T-helper 1 cell (primary cell): ENCODE measurements at places on chromosomes 4 and X.
A peak's percentile ranks its signal among the peaks of the same experiment; 100 is the strongest.

- no peak for DNase-seq
Observed at GRCh38 chr4:23476515-23477090, 413.2 kb downstream of the PPARGC1A start.

DNA sequence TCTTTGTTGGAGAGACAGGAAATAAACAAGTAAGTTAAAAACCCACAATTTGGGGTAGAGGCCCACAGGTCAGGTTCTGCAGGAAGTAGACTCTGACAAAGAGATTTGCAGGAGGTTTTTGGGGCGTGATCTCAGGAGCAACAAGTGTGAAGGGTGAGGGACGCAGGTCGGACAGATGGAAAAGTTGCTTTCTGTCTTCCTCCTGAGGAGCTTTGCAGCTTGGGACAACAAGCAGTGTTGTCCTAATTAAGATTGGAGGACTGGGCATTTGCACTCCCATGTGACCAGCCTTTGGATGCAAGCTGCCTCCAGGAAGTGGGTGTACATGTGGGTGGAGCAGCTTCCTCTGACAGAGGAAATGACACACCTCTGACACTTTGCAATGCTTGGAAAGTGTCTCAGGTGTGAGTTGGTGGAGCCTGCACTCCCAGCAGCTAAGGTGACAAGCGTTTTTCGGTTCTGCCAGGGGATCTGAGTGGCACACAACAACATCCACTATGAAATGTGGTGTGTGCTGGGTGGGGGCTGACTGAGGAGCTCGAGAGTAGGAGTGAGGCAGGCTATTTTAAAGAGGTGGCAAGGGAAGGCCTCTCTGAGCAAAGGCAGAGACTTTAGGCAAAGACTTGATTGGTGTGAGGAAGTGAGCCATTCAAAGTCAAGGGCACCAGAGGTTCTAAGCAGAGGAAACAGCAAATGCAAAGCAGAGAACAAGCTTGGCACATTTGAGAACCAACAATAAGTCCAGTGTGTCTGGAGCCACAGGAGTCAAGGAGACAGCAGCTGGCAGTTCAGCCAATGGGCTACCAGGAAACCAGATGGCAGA is 339.8 kb upstream of the GATB start:
- DNase-seq = peak; percentile 98

DNA sequence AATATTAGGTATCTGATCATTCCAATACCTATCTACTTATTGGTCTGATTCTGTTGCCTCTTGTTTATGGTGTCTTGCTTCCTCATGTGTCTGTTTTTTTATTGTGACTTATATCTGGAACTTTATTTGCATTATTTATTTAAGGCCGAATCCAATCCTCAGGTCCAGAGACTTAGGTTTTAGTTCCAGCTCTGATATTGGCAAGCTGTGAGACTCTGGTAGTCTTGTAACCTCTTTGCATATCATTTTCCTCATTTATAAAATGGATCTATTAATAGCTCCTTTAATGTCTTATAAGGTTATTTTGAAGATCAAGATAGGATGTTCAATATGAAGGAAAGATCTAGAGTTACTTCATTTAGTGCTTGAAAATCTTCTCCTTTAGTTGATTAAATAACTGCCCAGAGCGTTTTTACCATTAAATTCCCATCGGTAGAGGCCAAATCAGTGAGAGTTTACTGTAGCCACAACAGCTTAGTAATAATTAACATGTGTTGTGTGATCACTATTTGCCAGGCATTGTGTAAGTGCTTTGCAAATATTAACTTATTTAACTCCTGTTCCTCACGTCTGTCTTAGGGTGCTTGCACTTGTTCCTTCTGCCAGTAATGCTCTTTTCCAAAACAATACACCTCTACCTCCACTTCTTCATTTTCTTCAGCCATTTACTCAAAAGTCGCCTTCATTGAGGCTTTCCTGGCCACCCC is 82.2 kb downstream of the CC2D2A start:
- no peak for DNase-seq

DNA sequence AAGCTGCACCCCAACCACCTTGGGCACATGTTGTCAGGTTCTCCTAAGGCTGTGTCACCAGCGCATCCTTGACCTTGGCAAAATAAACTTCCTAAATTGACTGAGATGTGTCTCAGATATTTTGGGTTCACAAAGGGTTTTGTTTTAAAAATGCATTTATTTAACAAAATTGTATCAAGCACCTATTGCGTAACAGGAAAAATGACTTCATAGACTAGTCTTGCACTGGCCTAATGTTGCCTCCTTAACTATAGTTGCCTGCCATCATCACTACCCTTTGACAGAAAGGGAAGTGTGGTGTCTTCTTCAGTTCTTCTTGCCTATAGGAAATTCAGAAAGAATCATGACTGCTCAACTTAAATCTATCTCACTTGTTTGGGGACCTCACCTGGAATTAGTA is 374.2 kb downstream of the SH2D1A start:
- DNase-seq = no peak

GRCh38 chrX:39262641-39263040 is 461.4 kb downstream of the MID1IP1 start:
- DNase-seq = no peak

DNA sequence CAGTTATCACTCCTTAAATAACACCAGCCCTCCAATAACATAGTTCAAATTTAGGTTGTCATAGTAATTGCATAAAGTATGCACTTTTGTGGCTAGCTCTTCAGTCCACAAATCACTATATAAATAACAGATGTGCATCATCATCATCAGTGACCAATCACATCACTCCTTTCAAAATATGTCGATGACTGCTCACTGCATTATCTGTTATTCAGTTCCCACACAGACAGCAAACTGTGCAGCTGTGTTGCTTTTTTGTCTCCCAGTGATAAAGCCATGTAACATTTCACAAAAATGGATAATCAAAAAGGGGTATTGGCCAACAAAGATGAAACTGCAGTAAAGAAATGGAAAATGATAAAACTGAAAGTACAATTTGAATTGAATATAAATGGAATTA is 205.4 kb downstream of the DCLK2 start:
- DNase-seq = no peak
